ENCODE measurements at places on chromosomes 12 and 14.

- DNase-seq: no peak
Observed at GRCh38 chr12:31817120-31817519, 88.3 kb upstream of the AMN1 start.

- DNase-seq: no peak
Observed at GRCh38 chr14:70080076-70080475, 108.7 kb downstream of the SLC8A3 start.

GRCh38 chr12:7001921-7002591 lies 16.2 kb downstream of the LPCAT3 start:
- DNase-seq: no peak

- DNase-seq: no peak
Observed at GRCh38 chr12:103456006-103456405, 39.8 kb downstream of the C12orf42 start.

GRCh38 chr14:76268047-76268431 lies 107.9 kb upstream of the ESRRB start:
- no peak for DNase-seq

DNA sequence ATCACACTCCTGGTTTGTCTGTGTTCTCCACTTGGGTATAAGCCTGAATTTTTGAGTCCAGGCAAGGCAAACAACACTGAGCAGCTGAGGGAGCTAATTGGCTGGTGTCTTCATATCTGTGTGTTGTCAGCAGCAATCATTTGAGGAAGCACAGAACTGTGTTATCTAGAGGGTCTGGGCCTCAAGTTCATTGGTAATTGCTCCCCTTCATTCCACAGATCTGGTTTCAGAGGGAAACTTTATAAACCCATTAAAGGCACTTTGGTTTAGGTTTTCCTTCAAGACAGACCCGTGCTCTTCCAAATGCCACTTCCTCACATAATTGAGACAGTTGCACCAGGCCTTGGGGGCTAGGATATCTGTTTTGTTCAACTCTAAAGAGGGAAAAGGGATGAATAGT lies 5.6 kb downstream of the DACT1 start:
- DNase-seq: no peak

- DNase-seq: peak; percentile 95
Observed at GRCh38 chr14:49970474-49971147, 77.7 kb downstream of the ARF6 start.

DNA sequence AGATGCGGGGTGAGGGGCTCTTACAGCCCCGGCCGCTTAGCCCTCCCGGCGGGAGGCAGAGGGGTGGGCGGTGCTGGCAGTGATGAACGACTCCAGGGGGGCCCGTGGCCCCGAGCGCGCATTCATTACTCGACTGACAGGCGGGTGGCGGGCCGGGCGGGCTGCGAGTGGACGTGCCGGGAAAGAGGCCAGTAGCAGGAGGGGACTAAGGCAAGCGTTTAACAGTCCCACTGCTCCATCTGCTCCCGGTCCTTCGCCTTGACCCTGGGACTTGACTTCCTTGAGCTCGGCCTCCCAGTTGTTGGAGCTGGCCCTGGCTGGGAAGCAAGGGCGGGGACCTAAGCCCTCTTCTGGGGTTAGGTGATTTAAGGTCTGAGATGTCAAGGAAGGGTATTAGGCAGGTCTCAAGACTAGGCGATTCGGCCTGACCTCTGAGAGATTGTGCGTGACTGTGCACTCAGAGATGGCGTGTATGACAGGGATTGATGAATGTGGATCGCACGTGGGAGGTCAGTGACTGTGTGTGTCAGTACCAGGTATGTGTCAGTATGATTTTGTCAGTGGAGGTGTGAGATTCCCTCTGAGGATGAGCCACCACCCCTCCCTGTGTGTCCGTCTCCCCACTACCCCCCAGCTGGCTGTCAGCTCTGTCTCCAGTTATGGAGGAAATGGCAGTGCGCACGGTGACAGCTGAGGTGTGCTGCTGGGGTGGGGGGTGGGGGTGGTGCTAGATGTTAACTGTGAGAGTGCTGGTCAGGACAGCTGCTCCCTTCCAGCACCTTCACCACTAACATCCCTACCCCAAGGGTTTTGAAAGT lies 3.6 kb upstream of the DNAJC22 start:
- DNase-seq: no peak

GRCh38 chr14:64444140-64444539 lies 21.2 kb upstream of the AKAP5 start:
- DNase-seq: no peak

GRCh38 chr14:76917745-76918255 lies 91.6 kb downstream of the LRRC74A start:
- peak; percentile 19 for DNase-seq

- DNase-seq: no peak
Observed at GRCh38 chr14:36757734-36758601, 96.3 kb downstream of the PAX9 start.

DNA sequence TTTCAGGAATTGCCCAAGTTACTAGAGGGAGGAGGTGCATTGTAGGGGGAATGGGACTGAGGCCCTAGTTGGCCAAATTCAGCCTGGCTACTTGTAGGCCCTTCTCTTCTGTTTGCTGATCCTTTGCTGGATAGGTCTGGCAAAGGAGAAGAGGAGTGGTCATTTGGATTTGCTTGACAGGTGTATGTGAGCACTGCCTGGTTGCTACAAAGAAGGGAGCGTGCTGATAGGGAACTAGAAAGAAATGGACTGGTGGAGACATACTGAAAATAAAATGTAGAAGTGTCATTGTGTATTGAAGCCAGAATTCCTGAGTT lies 3.6 kb downstream of the PSMA6 start:
- DNase-seq: no peak

GRCh38 chr12:56521590-56522371 lies at the start of gene RBMS2:
RBMS2 (plus strand) TSS chr12:56521820; CDS start chr12:56522024, 204 bp downstream.
- DNase-seq: peak; percentile 95

DNA sequence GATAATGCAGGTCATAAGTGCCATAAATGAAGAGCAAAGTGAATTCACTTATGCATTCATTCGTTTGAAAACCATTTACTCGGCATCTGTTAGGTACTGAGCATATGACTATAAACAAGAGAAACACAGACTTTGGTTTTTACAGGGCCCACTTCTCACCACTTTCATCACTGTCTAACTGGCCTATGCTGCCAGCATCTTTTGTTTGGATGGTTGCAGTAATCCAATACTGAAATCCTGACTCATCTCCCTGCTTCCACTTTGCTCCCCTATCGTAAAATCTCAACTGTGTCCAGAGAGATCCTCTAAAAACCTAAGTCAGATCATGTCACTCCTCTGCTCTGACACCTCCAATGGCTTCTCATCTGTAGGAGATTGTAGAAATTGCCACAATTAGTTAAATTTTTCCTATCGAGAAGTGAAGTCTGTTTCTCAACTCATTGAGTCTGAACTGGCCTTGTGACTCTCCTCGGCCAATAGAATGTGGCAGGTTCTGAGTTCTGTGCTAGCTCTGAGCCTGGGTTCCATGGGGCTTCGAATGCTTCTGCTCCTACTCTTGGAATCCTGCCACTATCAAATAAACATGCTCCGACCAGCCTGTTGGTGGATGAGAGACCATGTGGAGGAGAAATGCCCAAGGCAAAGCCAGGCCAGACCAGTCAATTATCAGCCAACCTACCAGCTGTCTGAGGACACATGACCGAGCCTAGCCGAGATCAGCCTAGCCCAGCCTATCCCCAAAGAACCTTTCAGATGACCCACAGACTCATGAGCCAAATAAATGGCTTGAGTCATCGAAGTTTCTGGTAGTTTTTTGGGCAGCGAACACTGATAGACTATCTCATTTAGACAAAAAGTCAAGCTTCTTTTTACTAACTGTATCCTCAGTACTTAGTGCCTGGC lies 2.2 kb upstream of the BATF start:
- DNase-seq: peak; percentile 31

- DNase-seq: no peak
Observed at GRCh38 chr14:60206837-60207533, 41.8 kb upstream of the DHRS7 start.

DNA sequence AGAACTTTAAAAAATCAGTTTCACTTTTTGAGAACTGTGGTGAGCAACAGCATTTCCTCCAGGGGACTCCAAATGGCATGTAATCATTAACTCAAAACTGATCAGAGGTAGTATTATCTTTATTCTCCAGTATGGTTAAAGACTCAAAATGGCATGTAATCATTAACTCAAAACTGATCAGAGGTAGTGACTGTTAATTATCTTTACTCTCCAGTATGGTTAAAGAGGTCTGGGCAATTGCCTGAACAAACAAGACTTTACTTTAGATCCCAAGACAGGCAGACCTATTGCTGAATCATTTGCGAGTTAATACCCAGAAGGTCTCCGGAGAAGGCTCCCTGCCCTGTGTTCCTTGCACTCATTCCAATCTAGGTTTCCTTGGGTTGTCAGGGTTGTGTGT lies 6.6 kb upstream of the ACADS start:
- no peak for DNase-seq

DNA sequence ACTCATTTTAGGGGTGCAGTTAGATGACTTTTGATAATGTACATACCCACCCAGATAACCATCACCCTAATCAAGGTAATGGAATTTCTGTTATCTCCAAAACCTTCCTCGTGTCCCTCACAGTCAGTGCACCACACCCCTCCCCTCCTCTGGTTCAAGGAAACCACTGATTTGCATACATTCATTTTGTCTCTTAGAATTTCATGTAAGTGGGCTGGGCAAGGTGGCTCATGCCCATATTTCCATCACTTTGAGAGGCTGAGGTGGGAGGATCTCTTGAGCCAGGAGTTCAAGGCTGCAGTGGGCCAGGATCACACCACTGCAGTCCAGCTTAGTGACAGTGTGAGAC lies 15.7 kb downstream of the ADIPOR2 start:
- no peak for DNase-seq

DNA sequence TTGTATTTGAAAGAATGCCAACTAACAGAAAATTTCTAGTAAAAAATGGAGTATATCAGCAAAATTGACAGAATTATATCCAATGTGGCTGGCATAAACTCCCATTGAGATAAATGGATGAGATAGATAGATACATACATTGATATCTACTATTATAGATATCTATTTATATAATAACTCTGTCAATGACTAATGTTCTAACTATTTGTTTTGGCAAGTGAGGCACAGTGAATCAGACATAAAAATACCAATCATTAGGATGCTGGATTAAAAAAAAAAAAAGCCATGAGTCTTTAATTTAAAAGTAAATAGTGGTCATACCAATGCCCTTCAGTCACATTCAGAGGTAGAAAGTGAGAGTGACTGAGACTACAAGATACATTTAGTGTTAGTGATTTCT lies 33.7 kb upstream of the GLIPR1 start:
- peak; percentile 82 for DNase-seq

DNA sequence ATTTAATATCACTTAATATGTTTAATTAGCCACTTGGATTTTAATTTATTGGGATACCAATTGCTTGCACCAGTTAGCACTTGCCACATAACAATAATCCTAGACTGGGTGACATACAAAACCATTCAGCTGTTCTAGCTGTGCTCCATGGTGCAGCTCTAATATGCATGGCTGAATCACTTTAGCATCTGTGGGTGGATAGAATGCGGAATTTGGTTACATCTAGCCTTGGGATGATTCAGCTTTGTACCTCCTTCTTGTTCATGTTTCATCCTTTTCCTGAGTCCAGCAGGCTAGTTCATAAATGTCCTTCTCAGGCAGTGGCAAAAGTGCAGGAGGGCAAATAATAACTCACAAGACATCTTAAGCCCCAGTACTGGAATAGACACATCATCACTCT lies 1263.0 kb downstream of the LRFN5 start:
- peak; percentile 25 for DNase-seq

DNA sequence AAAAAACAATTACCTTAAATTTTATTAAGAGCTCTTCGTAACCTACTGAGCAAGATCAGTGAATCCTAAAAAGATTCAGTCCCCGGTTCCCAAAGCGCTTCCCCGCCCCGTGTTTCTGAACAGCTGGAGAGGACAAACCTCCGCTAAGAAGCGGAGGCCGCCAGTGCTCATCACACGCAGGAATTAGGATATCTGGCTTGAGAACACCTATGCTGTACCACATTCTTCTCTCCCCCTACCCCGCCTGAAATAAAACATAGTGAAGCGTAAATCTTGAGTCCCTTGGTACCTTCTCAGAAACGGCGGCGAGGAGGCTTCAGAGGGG lies 774 bp upstream of the WDR20 start:
- no peak for DNase-seq

DNA sequence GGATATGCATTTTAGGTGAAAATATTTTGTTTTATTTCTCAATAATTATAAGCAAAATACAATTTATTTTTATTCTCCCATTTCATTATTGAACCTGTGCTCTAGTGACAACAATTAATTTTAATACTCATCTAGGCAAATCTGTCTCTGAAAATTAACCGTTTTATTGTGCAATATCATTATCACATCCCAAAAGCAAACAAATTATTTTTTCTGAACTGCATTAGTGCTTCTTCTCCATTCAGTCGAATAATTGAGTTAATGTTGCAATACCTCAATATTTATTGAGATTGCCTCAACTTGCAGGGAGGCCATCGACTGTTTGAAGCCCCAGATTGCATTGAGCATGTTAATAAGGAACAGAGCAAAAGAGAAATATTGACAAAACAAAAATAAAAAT lies 303.2 kb upstream of the LRFN5 start:
- DNase-seq: no peak

DNA sequence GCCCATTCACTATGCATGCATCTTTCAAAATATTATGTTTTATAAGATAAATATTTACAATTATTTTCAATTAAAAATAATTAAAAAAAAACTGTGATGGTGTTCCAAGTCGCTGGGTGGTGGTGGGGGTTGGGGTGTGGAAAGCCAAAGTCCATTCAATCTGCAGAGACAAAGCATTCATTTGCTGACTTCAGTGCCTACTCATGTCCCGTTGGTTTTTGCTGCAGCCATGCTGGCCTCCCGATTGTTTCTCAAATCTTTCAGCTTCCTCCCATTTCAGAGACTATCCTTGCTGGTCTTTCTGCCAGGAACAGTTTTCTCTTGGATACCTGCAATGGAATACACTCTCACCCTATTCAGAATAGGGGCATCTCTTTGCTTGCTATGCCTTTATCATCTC lies 331.5 kb upstream of the NOVA1 start:
- no peak for DNase-seq

DNA sequence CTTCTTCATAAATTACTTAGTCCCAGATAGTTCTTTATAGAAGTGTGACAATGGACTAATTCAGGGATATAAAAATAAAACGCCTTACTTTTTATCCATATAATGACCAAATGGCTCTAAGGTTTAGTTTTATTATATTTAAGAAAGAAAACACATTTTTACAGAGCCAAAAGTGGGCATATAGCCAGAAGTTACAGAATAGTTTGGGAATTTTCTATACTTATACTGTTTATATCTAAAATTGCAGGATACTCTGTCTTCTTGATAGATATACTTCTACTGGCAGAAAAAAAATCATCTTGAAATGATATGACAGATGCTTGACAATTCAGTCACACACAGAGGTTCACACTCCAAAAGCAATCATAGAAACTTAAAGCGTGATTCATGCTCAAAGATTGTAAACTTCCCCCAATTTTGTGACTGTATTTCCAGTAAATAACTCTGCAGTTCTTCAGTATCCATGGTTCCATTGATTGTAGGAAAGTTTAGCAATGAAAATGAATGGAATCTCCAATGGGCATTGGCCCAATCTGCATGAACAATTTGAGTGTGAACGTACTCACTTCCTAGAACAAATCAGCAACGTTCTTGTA lies 307.8 kb downstream of the NOVA1 start:
- peak; percentile 83 for DNase-seq

GRCh38 chr12:51473947-51474346 lies 49.3 kb downstream of the SLC4A8 start:
- no peak for DNase-seq

- DNase-seq: no peak
Observed at GRCh38 chr12:30811966-30812365, 57.2 kb upstream of the CAPRIN2 start.
